ENCODE measurements at places on chromosomes 12 and 14.

DNA sequence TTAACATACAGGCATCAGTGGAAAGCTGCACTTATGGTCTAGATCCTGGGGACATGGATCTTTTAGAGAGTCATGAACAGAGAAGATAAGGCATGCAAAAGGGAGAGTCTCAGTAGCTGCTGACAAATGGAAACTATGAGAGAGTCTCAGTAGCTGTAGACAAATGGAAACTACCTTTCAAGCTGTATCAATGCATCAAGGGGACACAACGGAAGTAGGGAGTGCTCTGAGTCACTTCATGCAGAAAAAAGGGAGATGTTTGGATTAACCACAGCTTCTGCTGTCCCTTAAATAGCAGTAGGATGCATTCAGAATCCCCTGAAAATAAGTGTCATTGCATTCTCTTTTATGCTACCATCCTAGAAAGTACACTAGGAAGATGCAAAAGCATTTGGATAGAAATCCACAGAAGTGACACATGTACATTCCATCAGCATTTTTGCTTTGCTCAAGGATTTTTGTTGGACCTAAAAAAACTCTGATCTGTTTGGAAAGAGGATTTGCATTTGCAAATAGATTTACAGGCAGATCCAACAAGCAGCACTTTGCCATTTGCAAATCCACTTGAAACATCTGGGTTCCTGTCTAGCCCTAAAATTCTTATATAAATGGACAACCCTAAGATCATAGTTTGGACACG lies 227.5 kb upstream of the LMO3 start:
- DNase-seq: no peak

- DNase-seq: no peak
Observed at GRCh38 chr12:118188690-118189371, 52.9 kb downstream of the PEBP1 start.

- no peak for DNase-seq
Observed at GRCh38 chr14:65575389-65575788, 162.9 kb downstream of the FUT8 start.

- DNase-seq: no peak
Observed at GRCh38 chr12:121289962-121290361, 6.5 kb downstream of the CAMKK2 start.

GRCh38 chr12:129614221-129614885 lies 289.5 kb downstream of the TMEM132D start:
- no peak for DNase-seq

- no peak for DNase-seq
Observed at GRCh38 chr12:95386051-95386450, 87.9 kb upstream of the METAP2 start.

- DNase-seq: no peak
Observed at GRCh38 chr14:101575581-101575980, 14.3 kb downstream of the DIO3 start.

DNA sequence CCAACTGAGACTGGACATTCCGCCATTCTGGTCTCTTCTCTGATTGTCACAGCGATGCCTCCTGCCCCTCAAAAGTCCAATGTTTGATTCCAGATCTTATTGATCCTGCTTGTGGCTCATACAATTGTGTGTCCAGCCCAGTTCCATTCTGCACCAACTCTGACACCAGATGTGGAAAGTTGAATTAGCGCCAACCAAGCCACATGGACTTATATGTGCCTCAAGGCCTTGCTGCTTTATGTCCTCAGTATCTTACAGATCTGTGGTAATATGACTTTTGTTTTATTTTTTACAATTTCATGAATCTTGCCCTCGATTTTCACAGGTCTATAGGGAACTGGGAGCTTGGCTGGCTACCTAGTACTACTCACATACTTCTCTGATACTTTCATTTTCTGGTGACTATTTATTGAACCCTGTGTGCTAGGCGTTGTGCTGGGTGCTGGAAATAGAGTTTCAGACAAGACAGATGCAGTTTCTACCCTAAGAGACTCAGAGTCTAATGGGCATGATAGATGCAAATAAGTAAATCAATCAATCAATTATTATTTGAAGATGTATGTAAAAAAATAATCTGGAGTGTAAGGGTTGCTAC lies 472.0 kb downstream of the TMTC2 start:
- no peak for DNase-seq

- no peak for DNase-seq
Observed at GRCh38 chr12:108260969-108261368, 78.1 kb downstream of the CMKLR1 start.

DNA sequence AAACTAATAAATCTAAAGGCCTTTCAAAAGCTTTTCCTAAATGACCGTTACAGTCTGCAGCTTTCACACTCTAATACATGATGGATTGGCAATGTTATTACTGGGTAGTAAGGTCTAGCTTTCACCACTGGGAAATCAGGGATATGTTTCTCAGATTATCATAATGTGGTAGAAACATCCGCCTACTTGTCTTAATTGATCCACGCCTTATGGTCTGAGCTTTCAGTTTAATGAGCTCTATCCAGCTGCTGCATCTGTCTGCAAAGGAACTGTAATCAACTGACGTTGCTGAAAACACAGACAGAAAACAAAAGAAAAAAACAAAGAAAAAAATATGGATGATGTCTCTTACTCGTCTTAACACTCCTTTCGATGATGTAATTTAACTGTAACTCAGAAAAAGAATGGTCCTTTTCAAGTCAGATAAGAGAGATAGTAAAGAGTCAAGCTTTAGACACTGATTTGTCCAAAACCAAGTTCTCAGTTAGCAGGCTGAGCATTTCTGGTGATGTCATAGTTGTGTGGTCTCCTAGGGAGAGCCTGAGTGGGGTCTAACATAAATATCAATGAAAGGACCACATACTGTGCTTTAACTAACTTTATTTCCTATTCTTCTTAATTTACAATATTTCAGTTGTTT lies 85.9 kb downstream of the C2CD5 start:
- no peak for DNase-seq

- DNase-seq: no peak
Observed at GRCh38 chr12:115956659-115957058, 320.8 kb downstream of the MED13L start.

DNA sequence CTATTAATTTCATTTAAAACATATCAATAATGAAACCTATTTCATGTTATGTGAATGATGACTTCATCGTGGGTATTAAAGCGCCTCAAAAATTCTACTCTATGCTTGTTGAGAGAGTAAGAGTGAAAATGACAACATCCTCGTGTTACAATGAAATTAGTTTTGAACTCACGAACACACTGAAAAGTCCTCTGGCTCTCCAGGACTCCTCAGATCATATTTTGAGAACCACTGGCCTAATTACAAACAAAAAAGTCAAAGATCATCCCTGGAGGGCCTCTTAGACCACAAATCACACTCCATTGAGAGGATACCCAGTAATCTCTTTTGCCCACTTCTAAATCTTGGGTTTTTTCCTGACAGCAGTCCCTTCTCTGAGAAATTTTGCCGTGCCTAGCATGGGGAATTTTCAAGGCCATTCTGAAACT lies 19.1 kb downstream of the DAAM1 start:
- DNase-seq: no peak

DNA sequence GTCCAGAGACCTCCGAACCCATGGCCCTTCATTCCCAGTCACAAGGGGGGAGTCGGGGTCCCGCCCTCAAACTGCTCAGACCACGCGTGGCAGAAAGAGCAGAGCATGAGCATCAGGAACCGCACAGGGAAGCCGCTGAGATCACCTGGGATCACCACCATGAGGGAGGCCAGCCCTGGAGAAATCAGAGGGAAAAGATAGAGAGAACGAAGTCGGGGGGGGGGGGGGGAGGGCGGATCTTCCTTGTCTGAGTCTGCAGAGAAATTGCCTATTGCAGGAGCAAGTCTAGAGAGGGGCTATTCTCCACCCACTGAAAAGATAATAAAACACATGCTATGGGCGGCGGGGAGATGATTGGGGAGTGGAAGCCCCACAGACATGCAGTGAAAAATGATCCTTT lies 884 bp upstream of the TMEM132C start:
- no peak for DNase-seq

- DNase-seq: no peak
Observed at GRCh38 chr14:91115986-91116770, 2.3 kb downstream of the DGLUCY start.

DNA sequence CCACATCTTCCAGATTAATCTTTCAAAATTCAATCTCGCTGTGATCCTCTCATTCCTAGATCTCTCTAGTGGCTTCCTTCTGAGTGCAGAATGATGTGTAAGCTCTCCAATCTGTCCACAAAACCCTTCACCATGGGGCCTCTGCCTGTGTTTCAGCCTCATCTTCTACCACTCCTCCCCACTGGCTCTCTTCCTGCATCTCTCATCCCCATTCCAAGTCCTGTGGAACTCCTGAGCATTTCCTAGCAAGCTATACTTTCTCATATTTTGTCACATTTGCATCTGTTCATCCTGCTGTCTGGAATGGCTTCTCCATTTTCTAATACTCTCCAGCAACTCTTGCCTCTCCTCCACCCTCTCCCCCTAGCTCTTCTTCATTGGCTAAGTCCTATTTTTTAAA lies 242.0 kb upstream of the DAAM1 start:
- no peak for DNase-seq

- peak; percentile 45 for DNase-seq
Observed at GRCh38 chr14:57462551-57462950, 31.1 kb downstream of the CCDC198 start.

GRCh38 chr14:102667703-102668102 lies 75.3 kb downstream of the RCOR1 start:
- no peak for DNase-seq

GRCh38 chr12:14883686-14884085 lies 2.0 kb downstream of the MGP start:
- DNase-seq: no peak

DNA sequence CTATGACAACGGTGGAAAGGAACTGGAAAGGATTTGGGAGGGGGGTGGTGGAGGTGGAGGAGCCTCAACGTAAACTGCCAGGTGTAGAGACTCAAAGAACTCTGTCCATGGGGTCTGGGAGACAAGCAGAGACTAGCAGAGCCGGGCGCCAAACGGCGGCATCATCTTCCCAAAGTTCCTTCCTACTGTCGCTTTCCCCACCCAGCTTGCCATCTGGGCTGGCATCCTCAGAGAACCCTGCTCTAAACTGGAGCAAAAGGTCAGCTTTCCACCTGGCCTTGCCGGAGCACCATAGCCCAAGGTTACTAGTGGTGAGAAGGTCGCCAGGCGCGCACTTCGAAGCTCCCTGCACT lies 4.0 kb upstream of the IRF2BPL start:
- no peak for DNase-seq

GRCh38 chr12:111180426-111181142 lies 188.3 kb downstream of the PHETA1 start:
- DNase-seq: no peak

DNA sequence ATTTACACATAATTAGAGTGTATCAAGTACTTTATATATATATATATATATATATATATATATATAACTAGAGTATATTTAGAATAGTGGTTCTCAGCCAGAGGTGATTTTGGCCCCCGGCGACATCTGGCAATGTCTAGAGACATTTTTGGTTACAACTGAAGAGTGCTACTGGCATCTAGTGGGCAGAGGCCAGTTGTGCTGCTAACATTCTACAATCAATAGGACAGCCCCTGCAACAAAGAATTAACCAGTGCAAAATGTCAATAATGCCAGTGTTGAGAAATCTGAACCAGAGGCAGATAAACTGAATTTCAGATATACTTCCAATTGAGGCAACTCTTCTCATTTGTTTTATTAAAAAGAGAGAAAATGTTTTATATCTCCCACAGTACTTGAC lies 8.9 kb downstream of the GTF2A1 start:
- no peak for DNase-seq

- DNase-seq: no peak
Observed at GRCh38 chr12:22874151-22874550, 249.2 kb downstream of the ETNK1 start.

GRCh38 chr12:11771356-11771755 lies 121.9 kb downstream of the ETV6 start:
- DNase-seq: no peak

Data from RWPE1 (cell line).